NCI-H187 treated with DMSO at 0.1 percent for 48 hours (cell line): ENCODE measurements at places on chromosomes 3 and 15.

GRCh38 chr3:61894988-61895935, 333.9 kb downstream of the PTPRG start:
- no peak for DNase-seq

GRCh38 chr3:114756506-114757279, 390.4 kb downstream of the ZBTB20 start:
- no peak for DNase-seq

GRCh38 chr15:75673426-75674235, 25.9 kb downstream of the SNX33 start:
- DNase-seq, result no peak

DNA sequence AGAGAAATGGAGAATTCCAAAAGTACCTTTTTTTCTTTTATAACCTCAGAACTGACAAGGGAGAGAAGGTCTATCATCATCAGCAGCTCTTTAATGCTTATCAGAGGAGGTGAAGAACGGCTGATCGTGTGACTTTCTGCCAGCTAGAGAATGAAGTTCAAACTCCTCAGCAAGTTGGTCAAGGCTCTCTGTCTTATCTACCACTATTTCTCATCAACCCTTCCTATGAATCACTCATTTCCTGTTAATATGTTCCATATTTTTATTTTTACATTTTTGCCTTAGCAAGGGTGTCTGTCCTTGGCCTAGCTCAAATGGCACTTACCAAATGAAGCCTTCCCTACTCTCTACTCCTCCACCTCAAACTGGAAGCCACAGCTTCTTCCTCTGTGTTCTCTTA, 73.1 kb upstream of the TSPAN3 start:
- DNase-seq, result no peak

DNA sequence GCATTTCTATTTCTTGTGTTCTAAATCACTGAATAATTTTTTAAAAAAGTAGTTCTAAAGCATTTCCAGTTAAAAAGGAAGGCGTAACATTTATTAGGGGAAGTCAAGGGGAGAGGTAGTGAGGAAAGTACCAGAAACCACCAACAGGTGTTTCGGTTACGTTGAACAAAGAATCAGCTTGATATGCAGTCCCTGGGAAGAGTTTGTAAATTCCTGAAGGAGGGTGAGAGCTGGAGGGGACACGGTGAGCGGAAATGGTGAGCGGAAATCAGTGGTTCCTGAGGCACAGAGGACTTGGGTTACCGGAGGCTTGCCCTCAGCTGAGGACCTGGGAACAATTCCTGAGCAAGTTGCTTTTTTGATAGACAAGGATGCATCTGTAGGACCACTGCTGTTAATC, 17.8 kb downstream of the MAP2K1 start:
- DNase-seq, result no peak

- no peak for DNase-seq
Observed at GRCh38 chr3:32405711-32406323, 14.2 kb downstream of the CMTM7 start.

DNA sequence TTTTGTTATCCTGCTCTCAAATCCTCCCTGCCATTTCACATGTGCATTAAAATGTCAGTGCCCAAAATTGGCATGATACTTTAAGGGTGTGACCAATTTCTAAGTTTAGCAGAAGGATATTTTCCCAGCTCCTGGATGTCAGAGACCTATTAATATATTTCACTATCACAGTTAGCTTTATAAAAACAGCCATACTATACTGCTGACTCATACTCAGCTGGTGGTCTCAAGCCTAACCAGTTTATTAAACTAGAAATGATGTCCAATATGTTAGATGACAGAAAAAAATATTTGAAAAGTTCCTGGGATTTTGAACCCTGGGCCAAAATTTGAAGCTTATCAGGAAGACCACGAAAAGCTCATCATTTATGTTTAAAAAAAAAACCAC, 60.9 kb upstream of the ZNF280D start:
- no peak for DNase-seq

GRCh38 chr3:129005526-129006303, 4.6 kb downstream of the EFCC1 start:
- no peak for DNase-seq

GRCh38 chr3:135055449-135055848, 260.4 kb downstream of the EPHB1 start:
- no peak for DNase-seq

DNA sequence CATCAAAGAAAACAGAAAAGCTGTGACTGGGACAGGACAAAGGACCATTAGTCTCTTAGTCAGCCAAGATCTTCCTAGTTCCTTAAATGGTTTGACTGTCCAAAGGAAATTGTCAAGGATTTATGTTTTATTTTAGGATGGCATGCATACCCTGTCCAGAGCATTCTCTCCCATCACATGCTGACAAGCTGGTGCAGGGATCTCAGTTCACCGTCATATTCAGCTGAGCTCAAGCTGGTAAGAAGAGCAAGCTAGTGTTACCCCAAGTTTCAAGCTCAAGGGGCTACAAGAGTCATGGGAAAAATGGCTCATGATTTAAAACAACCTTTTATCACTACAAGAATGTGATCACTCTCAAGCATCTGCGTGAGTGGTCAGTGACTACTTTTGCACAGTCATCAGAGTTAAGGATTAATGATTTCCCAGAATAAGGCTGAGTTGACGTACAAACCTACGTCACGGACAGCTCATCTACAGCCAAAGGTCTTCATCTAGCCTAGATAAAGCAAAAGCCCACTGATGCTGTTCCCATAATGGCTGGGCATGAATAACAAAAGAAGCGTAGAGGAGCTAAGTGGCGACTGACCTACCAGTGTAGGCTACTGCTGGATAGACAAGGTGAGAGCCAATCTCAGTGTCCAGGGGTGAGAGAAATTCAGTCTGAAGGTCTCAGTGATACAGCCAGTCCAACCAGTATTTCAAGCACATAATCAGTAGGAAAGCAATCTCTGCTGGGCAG, 157.5 kb downstream of the GABRB3 start:
- DNase-seq, result no peak

DNA sequence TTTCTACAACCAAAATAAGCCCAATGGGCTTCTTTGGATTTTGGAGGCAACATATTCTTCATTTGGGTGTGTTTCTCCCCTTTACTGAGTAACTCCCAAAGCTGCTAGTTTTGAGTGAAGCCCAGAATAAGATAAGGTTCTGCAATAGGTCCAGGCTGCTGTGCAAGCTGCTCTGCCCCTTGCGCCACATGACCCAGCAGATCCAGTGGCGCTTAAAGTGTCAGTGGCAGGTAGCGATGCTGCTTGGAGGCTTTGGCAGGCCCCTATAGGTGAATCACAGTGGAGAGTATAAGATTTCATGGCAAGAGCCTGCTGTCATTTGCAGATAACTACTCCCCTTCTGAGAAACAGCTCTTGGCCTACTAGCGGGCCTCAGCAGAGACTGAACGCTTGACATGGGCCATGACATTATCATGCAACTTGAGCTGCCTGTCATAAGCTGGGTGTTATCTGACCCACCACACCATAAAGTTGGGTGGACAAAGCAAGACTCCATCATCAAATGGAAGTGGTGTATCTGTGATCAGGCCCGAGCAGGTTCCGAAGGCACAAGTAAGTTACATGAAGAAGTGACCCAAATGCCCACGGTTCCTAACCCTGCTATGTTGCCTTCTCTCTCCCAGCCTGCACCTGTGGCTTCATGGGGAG, 88.4 kb upstream of the OXTR start:
- no peak for DNase-seq

DNA sequence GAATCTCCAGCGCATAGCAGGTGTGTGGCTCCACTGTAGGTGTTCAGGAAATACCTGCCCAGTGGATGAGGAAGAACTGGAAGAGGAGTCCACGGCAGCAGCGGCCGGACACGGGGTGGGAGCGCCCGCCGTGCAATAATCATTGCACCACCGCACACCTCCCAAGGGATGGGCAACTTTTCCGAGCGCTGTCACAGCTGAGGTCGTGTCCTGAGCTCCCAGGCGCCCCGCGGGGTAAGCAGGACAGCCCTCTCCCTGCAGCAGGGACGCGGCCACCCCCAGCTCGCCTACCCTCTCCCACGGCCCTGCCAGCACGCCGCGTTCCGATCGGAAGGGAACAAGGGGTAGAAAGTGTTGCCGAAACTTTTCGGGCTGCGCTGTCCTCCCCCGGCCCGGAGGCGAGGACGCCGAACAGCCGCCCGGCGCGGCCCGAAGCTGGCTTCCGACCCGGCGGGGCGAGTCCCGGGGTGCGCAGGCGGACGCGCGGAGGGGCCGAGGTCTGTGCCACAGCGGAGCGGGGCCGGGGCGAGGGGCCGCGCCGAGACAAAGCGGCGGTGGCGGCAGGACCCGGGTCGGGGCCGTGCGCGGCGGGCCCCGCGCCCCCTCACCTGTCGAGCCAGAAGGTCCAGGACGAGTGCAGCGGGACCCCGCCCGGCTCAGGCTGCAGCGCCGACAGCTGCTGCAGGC, 475 bp downstream of the EIF4E3 start:
- no peak for DNase-seq

DNA sequence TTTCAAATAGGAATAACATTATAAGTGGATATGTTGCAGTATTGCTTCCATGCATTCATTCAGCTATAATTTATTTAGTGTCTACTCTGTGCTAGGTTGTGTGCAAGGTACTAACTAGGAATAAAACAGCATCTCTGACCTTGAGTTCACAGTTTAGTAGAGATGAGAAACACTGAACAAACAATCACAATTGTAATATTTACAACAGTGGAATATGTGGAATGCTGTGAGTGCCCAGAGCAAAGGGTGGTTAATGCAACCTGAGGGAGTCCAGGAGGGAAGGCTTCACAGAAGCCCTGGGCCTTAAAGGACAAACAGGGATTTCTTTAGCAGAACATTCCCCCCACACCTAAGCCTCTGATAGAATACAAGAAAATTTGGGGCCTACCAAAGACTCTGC, 13.3 kb downstream of the SFMBT1 start:
- DNase-seq, result no peak

DNA sequence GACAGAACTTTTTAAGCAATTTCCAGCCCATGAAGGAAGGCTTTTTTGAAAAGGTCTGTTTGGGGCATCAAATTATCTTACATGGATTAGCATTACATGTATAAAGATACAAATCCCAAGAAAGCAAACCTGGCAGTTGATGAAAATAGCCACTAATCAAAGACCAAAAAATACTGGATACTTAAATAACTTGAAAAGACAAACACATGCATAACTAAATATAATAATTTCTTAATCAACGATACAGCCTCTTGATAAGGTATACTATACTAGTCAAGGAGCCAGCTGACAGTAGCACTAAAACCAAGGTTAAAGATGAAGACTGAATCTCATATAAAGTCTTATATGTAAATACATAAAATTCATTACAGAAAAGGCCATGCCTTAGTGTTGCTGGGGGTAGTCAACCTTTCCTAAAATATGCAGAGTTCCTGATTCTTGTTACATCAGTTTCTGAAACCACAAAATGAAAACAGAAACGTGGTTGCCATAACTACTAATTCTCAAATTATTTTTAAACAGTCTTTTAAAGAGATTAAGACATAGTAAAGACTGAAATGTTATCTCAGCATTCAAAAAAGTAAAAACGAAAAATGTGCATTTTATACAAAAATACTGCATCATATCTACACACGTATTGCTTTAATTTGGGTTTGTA, 2.0 kb downstream of the ANKRD28 start:
- DNase-seq, result no peak

GRCh38 chr3:170802164-170803151, 67.5 kb downstream of the RPL22L1 start:
- DNase-seq, result no peak
